ACHN (cell line): ENCODE measurements at places on chromosomes 6 and 20.

DNA sequence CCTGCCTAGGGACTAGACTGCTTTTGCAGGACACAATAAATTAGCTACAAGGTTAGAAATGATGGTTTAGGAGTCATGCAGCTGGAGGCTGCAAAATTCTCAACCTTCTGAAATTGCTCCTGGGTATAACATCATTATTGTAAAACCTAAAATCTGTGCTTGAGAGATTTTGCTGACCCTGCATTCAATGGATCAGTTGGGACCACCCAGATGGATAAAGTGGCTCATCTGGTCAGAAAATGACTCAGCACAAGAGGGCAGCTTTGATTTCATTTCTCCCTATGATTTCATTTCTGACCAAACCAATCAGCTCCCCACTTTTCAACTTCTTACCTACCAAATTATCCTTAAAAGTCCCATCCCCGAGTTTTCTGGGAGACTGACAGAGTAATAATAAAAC, 367.3 kb upstream of the AGPAT4 start:
- no peak for DNase-seq

DNA sequence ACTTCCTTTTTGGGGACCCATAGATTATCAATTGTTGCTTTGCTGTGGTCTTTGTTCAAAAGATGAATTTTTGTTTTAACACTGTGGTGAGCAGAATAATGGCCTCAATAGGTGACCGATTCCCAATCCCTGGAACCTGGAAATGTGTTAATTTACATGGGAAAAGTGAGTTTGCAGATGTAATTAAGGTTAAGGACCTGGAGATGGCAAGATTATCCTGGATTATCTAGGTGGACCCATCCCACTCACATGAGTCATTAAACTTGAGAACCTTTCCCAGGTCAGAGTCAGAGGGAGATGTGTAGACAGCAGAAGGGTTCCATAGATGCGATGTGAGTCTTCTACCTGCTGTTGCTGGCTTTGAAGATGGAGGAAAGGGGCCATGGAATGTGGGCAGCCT, 36.2 kb upstream of the HBS1L start:
- DNase-seq: no peak

DNA sequence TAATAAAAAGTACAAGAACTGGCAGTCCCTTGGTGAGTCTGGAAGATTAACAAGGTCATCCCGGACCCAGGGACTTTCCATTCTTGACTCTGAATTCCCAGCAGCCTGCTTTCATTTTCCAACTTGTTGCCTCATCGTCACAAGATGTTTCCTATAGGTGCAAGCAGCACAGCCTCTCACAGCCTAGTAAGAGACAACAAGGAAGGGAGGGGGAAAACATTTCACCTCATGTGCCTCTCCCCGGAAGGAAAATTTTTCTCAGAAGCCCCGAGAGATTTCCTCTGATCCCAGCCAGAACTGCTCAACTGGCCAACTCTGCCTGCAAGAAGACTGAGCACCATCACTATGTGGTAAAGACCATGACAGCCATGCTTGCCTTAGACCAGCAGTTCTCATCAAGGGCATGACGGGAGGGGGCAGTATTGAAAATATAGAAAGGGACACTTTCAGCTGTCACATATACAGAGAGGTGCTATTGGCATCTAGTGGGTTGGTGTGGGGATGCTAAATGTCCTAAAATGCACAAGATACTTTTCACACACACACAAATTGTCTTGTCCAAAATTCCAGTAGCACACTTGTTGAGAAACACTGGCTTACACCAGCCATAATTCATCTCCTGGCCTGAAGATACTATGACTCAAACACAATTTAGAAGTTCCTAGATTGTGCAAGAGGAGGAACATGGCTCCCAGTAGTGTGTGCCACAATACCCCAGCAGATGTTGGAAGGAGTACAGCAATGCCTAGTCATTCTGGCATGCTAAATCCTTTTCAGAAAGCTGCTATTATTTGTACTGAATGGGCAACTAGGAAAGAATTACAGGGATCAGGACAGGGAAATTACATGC, 10.8 kb upstream of the WTAP start:
- peak; percentile 22 for DNase-seq

DNA sequence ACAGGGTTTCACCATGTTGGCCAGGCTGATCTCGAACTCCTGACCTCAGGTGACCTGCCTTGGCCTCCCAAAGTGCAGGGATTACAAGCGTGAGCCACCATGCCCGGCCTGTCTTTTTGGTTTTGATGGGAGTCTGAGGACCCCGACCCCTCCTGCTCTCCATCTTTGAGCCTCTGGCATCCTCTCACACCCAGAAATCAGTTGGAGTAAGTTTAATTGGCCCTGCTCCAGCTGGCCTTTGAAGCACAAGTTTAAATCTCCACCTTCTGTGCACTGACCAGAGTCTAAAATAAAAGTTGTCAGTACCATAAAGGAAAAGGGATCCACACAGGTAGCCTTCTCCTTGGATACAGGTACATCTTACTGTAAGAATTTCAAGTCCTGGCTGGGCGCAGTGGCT, 15.9 kb upstream of the C20orf144 start:
- DNase-seq: no peak

GRCh38 chr6:116529466-116530290, 15.8 kb downstream of the TRAPPC3L start:
- DNase-seq: no peak

DNA sequence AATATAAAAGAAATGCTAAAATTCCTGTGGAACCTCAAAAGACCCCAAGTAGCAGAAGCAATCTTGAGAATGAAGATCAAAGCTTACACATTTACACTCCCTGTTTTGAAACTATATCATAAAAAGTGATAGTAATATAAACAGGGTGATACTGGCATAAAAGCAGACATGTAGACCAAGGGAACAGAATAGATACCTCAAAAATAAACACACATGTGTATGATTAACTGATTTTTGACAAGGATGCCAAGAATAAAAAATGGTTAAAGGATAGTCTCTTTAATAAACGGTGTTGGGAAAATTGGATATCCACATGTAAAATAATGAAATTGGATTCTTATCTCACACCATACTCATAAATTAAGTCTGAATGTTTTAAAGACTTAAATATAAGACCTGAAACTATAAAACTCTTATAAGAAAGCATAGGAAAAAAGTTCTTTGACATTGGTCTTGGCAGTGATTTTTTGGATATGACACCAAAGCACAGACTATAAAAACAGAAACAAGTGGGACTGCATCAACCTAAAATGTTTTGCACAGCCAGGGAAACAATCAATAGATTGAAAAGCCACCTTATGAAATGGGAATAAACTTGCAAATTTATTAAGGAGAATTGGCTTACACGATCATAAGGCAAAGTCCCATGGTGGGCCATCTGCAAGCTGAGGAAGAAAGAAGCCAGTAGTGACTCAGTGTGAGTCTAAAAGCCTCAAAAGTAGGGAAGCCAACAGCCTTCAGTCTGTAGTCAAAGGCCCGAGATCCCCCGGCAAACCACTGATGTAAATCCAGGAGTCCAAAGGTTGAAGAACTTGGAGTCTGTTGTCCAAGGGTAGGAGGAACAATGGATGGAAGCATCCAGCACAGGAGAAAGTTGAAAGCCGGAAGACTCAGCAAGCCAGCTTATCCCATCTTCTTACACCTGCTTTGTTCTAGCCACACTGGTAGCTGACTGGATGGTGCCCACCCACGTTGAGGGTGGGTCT, 144.3 kb downstream of the MEI4 start:
- DNase-seq: no peak

GRCh38 chr6:135240711-135241110, 59.6 kb downstream of the MYB start:
- no peak for DNase-seq

DNA sequence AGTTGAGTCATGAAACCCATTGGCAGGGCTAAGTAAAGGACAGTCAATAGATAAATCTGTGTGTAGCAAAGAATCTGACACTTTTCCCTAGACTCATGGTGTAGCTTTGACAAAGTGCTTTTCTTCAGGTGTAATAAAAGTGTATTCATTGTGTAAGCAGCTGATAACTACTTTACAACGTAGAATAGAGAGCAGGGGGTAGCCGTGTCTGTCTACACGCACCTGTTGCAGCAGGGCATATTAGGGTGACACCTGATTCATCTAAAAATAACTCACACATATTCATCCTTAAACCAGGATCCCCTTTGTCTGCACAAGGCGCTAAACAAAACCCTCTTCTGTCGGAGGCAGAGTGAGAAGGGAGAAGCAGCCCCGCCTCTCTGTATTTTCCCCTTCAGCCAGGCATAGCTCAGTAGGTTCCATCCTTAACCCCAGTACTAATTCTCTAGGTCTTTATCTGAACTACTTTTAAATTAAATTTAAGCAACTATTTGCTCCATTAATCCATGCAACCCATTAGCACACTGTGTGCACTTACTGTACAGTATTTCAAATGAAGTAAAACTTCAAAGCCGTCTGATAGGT, 306.7 kb upstream of the SASH1 start:
- DNase-seq: no peak

- DNase-seq: no peak
Observed at GRCh38 chr6:139508023-139508422, 133.6 kb upstream of the CITED2 start.

DNA sequence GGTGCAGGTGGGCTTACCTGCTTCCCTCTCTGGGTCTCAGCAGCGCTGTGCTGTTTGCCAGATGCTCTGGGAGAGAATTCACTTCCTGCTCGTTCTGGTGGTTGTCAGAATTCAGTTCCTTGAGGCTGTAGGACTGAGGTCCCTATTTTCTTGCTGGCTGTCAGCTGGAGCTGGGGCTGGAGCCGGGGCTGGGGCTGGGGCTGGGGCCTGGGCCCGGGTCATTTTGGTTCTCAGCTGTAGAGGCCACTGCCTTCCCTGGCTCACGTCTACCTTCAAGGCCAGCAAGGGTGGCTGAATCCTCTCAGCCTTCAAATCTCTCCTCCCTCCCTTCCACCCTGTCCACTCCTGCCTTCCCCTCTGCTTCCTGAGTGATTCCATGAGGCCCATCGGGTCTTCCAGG, 16.8 kb upstream of the PHACTR3 start:
- no peak for DNase-seq

- no peak for DNase-seq
Observed at GRCh38 chr6:82720992-82721391, 344.6 kb downstream of the UBE3D start.

- DNase-seq: no peak
Observed at GRCh38 chr6:137823826-137824555, 43.1 kb upstream of the TNFAIP3 start.

DNA sequence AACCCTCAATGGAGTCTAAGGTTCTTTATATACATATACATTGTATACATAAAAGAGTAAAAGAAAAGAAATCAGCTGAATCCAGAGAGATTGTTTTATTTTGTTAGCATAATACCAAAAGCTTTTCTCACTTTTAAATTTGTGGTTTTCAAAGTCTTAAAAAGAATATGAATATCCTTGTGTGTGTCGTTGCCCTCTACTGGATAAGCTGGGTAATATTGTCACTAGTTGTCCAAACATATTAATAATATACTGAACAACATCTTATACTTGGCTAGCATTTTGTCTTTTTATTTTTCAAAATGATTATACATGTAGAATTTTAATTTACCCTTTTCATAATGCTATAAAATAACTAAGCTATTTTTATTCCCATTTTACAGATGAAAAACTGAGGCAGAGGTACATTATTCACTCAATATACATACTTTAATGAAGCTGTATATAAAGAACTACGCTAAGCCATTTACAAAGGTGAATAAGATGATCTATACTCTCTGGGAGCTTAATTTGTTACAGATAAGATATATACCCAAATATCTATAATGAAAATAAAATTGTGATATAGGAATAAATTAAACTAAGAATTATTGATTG, 531.7 kb downstream of the TFAP2B start:
- DNase-seq: peak; percentile 4

DNA sequence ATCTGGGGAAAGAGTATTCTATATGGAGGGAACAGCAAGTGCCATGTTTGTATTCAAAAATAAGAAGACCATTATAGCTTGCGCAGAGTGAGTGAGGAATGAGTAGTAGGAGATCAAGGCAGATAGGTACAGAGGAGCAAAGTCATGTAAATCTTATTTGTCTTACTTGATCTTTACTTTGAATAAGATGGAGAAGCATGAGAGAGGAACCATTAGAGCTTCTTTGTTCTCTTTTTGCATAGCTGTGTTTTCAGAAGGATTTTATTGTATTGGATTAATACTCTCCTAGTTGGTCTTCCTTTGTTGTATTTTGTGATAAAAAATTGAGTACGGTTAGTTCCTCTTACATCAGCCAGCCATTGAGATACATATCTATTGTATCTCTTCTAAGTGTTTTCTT, 88.4 kb downstream of the SCAF8 start:
- DNase-seq: no peak

GRCh38 chr6:14550822-14551221, 433.2 kb downstream of the CD83 start:
- DNase-seq: no peak

- DNase-seq: no peak
Observed at GRCh38 chr6:66190858-66191257, 483.8 kb upstream of the EYS start.

- no peak for DNase-seq
Observed at GRCh38 chr6:18360188-18360587, 27.0 kb upstream of the RNF144B start.

GRCh38 chr6:112335736-112336135, 11.4 kb upstream of the RFPL4B start:
- no peak for DNase-seq

GRCh38 chr6:5435449-5435848, 174.1 kb downstream of the FARS2 start:
- DNase-seq: no peak

GRCh38 chr6:149108038-149108748, 209.3 kb upstream of the TAB2 start:
- DNase-seq: no peak

GRCh38 chr20:12698817-12699216, 310.0 kb upstream of the SPTLC3 start:
- no peak for DNase-seq

- DNase-seq: no peak
Observed at GRCh38 chr6:105562027-105562426, 159.1 kb upstream of the PREP start.

- DNase-seq: no peak
Observed at GRCh38 chr20:2252419-2252997, 43.3 kb upstream of the TGM3 start.

DNA sequence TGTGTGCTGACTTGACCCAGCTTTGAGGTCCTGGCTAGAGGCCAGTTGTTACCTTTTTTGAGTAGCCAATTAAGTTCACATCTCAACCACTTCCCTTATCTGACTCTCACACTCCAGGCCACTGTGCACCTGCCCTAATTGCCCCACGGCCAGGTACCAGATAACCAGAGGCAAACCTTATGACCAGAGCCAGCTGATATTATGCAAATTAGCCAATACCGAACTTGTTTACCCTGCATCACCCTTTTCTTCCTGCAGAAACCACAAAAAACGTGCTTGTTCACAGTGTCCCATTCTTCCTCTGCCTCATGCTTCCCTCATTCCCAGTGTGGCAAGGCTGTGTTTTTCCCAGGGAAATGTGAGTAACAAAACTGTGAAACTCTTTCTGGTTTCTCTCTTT, 89.3 kb downstream of the HTR1B start:
- DNase-seq: no peak
